Cortex of kidney (tissue), 1 donor: ENCODE measurements at places on chromosomes 16 and 17.
A peak's percentile ranks its signal among the peaks of the same experiment; 100 is the strongest.

- DNase-seq = no peak
Measured at GRCh38 chr16:81096715-81097208, 567 bp upstream of the GCSH start.

DNA sequence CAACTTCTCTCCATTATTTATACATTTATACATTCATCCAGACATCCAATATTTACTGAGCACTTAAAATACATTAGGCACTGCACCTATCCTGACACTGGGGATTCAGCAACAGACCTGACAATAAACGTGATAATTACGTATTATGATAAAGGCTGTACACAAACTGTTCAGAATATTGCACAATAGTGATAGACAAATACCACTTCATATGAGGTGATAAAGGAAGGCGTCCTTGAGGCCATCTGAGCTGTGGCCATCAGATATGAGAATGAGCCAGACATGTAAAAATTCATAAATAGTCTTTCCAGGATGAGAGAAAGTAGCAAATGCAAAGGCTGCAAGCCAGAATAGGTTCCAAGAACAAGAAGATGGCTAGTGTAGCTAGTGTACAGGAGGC, 8.6 kb downstream of the USP32 start:
- no peak for DNase-seq

- peak; percentile 81 for DNase-seq
Measured at GRCh38 chr17:21043296-21044232, 753 bp upstream of the USP22 start.

GRCh38 chr16:86768228-86768791, 190.0 kb downstream of the FOXL1 start:
- DNase-seq = no peak

GRCh38 chr17:43595466-43595865, 49.3 kb upstream of the ETV4 start:
- DNase-seq = no peak

DNA sequence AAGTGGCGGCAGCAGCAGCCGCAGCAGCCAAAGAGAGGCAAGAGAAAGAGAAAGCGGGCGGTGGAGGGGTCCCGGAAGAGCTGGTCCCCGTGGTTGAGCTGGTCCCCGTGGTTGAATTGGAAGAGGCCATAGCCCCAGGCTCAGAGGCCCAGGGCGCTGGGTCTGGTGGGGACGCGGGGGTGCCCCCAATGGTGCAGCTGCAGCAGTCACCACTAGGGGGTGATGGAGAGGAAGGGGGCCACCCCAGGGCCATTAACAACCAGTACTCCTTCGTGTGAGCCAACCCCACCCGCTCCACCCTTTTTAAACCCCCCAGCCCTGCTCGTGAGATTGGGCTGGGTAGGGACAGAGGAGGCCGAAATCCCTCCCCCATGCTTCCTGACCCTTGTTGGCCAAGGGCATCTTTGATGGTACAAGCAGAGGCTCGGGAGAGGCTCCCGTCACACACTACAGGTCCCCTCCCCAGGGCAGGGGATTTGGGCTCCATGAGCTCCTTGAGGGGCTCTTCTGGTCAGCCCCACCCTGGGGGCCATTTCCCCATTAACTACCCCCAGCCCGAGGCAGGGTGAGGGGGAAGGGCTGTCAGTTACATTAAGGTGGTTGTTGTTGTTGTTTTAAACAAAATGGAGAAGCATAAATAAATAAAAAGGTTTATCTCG, 4.6 kb upstream of the ATP2A1 start:
- no peak for DNase-seq

DNA sequence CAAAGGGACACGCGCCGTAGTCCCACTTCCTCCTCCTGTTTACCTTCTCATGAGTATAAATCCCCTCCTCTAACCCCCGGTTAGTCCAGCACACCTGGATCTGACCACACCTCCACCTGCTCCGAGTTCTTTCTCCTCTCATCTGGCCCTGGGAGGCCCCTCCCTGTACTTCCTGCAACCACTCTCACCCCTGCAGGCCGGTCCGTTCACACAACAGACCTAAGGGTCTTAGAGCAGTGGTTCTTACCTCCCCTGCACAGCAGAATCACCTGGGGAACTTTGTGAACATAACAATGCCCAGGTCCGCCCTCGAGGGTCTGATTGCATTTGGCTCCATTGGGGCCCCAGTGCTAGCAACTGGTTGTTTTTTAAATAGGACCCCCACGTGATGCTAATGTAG, 24.8 kb downstream of the TMEM114 start:
- no peak for DNase-seq

DNA sequence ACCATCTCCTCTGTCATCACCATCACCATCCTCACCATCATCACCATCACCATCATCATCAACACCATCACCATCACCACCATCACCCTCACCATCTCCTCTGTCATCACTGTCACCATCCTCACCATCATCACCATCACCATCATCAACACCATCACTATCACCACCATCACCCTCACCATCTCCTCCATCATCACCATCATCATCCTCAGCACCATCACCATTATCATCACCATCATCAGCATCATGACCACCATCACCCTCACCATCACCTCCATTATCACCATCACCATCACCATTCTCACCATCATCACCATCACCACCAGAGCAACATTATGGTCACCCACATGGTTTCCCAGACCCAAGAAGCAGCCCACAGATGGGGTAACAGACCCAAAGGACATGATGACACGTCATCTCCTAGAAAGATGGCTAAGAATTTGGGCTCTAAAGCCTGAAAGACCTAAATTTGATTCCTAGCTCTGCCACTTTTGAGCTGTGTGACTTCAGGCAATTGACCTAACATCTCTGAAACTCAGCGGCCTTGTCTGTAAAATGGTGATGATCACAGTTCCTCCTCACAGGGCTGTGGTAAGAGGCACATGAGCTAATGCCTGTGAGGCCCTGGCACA, 14.6 kb downstream of the SCNN1B start:
- no peak for DNase-seq

GRCh38 chr16:31271621-31272190, 11.9 kb downstream of the ITGAM start:
- DNase-seq = no peak

GRCh38 chr16:3988824-3989223, 108.3 kb upstream of the CREBBP start:
- no peak for DNase-seq

DNA sequence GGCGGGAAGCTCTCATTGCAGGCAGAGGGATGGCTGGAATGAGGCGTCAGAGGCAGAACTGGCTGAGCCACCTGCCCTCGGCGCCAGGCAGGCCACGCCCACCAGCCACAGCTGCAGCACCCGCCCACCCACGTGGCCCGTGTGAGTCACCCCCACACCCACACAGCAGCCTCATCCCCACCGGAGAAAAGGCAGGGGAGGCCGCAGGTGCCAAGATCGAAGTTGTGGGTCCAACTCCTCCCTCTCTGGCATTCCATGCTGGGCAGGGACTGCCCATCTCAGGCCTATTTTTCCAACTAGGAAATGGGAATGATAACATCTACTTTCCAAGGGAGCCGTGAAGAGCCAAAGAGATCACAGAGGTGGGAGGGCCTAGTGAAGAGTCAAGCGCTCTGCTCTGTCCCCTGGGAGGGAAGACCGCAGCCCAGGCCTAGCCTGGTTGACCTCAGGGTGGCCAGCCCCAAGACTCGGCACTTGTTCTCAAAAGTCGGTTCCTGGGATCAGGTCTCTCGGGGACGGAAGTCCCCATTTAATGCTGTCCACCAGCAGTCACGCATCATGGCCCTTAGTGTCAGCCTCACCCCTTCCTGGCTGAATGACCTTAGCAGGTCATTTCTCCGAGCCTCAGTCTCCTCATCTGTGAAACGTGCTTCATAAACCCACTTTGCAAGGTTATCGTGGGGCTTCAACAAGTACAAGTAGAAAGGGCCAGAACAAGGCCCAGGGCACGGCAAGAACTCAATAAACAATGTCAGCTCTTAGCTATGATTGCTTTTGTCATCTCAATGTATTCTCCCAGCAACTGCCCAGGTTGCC, at the start of gene TRPV3:
TSS of gene TRPV3 (minus strand) at position 45 of the 816 bp plus-strand sequence. CDS start 2,962 bp downstream, outside the sequence.
- DNase-seq = no peak

GRCh38 chr16:1997494-1998359, 8.0 kb downstream of the SYNGR3 start:
- DNase-seq = no peak

- DNase-seq = no peak
Measured at GRCh38 chr16:78596996-78597422, 497.6 kb downstream of the WWOX start.

DNA sequence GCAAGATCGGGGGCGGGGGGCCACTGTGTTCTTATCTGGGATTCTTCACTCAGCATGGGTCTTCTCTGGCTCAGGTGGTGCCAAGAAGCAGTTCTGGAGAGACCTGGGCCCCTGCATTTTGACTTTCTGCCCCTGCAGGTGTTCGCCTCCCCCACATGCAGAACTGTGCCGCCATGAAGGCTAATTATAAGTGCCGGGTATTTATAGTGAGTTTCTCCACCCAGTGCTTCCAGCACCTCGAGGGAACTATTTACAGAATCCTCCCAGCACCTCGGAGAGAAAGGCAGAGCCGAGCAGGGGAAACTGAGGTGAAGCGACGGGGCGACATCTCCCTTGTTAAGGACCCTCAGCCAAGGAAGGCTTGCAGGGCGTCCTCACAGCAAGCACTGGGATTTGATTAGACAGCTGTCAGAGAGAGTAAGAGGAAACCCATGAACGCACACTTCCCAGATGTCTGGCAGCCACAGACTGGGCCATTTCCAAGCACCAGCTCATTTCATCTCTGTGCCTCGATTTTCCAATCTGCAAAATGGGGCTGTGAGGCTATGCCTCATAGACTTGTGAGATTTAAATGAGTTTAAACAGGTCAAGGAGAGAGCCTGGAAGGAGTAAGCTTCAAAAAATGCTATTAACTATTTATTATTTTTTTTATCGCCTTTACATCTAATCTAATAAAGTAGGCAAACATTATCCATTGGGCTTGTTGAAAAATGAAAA, 36.4 kb upstream of the GRIN2A start:
- no peak for DNase-seq

DNA sequence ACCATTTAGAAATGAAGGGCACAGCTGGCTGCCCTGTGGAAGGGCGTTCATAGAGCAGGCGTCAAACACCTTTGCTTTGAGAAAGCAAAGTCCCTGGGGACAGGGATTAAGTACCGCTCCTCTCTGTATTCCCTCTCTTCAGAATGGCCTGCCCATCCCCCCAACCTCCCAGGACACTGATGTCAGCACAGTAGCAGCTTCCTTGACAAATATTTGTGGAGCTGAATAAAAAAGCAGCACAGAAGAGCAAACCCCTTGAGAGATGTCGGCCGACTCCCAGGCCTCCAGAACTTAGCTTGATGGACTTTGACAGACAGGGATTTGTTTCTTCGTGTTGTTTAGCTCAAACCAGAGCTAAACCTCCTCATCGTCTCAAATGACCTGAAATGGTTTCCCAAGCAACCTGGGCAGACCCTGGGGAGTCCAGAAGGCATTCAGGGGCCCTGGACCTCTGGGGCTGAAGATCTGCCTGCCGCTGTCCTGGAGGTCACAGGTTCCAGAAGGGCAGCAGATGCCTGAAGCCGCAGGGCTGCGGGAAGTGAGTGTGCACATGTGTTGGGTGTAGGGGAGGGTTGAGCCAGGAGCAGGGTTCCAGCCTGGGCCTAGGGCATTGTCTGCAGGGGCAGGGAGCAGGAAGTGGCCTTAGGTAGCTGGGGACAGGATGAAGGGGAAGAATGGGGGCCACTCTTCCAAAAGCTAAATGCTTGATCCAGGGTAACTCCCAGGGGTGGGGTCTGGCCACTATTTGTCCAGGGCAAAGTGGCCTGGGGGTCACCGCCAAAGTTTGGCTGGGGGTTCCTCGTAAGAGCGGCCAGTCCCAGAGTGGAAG, 42.3 kb upstream of the NKD1 start:
- no peak for DNase-seq

GRCh38 chr16:56298948-56299596, 107.8 kb downstream of the GNAO1 start:
- no peak for DNase-seq

DNA sequence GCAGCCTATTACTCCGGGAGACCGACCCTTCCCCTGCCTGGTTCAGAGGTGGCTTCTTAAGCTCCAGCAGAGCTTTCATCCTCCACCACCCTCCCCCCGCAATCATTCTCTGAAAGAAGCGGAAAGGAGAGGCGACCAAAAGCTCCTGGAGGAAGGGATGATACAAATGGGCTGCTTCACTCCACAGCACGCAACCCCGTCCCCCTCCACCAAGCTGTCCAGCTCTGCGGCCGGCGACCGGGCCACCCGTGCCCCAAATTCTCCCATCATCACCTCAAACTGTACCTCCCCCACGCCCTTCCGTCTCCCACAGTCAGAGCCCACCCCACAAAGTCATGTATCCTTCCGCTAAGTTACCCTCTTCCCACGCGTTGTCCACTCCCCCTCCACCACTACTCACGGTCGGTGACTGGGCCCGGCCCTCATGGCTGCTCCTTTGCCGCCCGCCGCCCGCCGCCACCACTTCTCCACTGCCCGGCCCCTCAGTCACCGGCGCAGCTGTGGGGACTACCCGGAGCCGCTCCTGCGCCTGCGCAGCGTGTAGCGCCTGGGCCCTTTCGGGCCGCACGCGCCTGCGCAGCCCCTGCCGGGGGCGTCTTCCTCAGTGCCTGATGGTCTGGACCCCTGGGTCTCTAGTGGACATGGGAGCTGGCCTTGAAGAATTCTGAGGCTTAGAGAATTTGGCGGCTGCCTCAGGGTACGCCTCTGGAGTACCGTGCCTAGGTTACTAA, at the start of gene FAM222B:
TSS of gene FAM222B (minus strand) at position 509 of the 731 bp plus-strand sequence. CDS start 76,123 bp downstream, outside the sequence.
- DNase-seq = no peak

DNA sequence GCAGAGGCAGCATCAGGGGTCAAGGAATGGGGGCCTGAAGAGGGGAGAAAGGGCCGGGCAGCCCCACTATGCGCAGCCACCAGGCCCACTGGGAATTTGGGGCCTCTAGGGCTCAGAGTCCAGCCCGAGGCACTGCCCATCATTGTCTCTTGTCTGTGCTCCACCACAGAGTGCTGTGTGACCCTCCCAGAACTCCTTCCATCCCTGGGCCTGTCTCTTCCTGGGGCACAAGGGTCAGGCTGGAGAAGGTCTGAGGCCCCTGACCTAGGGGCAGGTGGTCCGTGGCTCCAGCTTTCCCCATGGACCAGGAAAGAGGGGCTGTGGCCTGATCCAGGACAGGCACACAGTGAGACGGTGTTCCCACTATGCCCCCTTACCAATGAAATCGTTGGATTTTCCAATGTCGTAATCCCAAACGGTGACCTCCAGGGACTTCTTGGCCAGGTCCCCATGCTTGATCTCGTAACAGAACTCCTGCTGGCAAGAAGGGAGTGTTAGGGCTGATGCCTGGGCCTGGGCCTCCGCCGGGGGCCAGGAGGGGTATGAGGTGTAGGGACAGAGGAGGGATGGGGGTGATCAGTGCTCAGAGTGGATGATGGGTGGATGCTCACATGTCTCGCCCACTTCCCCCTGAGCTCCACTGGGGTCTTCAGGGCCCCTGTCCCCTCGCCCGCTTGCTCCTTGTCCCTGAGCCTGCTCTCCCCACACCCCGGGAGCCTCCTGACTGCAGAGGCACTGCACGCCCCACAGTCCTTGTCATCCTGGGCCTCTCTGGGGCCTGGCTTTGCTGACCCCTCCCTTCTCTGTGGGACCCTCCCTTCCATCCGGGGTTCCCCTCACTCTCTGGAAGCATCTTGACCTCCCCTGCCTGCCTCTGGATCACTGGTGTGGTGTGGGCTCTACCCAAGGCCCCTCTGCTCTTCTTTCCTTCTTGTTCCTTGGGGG, 10.7 kb downstream of the SCGB1C2 start:
- DNase-seq = no peak
